ENCODE measurements at places on chromosomes 12 and 14. TPM values are rescaled to one million over a fixed set of nuclear protein-coding genes. Genes with fewer than 3 reads are reported as not detected.

GRCh38 chr14:55347040-55347439 is 64.6 kb downstream of the ATG14 start:
- DNase-seq = no peak

DNA sequence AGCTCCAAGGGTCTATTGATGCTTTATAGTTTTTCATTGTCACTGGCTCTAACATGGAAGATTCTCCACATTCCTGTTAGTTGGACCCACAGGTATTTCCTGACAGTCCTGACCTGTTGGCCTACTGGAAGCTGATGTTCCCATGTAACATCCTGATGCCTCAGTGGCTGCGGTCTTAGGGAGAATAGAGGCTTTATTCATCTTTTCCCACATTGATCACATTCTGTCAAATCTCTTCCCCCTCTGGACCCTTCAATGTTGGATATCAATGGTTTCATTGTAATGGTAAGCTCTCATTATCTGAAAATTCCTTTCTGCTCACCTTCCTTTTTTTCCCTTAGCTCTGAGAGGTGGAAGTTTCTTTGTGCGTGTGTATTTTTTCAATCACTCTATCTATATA is 280.9 kb upstream of the TBX3 start:
- no peak for DNase-seq

DNA sequence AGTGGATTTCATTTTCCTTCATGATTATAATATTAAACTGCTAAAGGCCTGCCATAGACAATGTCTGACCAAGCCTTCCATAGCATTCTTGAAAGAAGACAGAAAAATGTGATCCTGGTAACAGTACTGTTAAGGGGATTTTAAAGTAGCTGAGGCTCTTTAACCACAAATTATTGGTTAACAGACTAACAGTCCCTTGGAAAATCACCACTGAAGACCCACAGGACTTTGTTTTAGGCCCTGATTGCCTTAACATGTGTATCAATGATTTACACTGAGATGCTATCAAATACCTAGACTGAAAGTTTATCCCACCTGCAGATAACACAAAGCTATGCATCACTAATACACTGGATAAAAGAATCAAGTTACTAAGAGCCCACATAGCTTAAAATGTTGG is 6.0 kb downstream of the KRT79 start:
- DNase-seq = no peak

Gene ESPL1
- 4.8 TPM for total RNA-seq

Gene TBX3
- 2.5 TPM for total RNA-seq

Gene EML1
- total RNA-seq = 61.0 TPM

- DNase-seq = no peak
These were observed 194.9 kb upstream of the OR4E1 start for GRCh38 chr14:21868442-21869046.

- no peak for DNase-seq
These were observed 196.6 kb downstream of the EGLN3 start for GRCh38 chr14:33754261-33754660.

DNA sequence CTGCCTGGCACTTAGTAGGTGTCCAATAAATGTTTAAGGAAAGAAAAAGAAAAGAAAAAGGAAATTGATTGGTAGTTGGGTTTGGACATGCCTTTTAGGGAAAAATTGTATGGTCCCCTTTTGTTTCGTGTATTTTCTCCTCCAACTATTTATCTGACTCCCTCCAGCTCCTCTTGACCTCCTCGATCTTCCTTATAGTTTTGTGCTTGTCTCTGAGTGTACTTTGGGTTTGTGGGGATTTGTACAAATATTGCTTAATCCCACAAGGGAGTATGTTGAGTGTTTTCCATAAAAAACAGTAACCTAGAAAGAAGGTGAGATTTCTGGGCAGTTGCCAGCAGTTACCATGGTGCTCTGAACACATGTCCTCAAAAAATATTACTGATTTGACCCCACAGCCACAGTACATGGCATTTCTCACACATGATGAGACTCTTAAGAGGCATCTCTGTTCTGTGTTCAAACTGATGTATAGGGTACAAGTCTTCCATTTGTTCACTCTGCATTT is 15.7 kb downstream of the PLEKHG7 start:
- no peak for DNase-seq

Gene COX8C
- not detected for total RNA-seq

- no peak for DNase-seq
These were observed 96.4 kb downstream of the HECTD4 start for GRCh38 chr12:112285600-112286401.

- no peak for DNase-seq
These were observed 1.4 kb downstream of the HECTD4 start for GRCh38 chr12:112380663-112381405.

DNA sequence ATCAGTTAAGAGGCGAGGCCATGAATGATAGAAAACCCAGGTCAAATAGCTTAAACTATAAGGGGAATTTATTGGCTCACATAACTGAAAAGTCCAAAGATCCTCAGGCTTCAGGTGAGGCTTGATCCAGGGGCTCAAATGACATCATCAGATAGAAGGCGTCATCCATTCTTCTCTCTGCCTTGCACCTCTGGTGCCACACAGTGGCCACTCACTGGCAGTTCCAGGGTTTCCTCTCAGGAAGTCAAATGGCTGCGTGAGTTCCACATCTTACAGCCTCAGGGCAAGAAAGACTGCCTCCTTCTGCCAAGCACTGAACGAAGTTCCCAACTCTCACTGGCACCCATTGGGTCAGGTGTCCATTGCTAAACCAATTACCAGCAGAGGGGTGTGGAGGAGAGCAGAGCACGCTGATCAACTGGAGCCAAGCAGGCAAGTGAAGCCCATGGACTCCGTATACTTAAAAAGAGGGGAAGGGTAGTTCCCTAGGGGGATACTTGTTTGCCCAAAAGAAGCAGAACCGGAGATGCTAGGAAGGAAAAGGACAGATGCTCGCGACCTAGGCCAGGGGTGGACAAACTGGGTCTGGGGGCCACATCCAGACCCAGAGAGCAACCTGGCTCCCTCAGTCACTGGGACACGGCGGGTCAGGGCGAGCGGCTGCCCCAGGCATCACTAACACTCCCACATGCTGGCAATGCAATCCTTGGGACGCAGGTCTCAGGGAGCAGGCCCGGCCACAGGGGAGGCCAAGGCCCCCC is 69.3 kb downstream of the SERPINA3 start:
- DNase-seq = no peak

- DNase-seq = no peak
These were observed 150.2 kb downstream of the SRGAP1 start for GRCh38 chr12:63994704-63995103.

Gene CCDC92
- total RNA-seq = 68.8 TPM

DNA sequence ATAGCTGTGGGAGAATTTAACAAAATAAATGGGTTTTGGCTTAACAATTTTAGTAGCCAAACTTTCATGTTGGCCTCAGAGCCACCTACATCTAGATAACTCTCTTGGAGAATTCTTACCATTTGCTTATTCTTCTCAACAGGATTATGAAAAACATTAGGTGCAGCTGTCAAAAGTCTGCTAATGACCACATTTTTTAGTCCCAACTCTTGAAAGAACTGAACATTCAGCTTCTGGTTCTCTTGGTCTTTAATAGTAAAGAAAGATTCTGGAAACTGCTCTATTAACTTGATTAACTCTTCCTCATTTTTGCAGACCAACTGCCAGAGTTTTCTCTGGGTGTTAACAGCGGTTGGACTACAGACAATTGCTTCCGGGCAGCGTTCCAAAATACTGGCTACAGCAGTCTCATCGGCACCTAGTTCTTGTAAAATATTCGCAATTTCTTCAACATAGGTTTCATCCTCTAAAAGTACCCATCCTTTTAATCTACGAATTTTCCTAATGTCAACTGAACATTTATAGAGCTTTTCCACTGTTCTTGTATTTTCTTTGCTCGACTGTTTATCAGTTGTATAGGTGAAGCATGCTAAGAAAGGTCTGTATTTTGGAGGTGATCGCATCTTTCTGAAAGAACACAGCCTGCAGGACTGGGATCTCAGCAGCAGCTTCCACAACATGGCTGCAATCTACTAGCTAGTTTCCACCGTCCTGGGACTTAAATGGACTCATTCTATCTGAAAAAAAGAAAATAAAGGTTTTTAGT is 8.7 kb downstream of the MTERF2 start:
- no peak for DNase-seq

- no peak for DNase-seq
These were observed 16.0 kb upstream of the RNASE10 start for GRCh38 chr14:20489093-20489994.

- no peak for DNase-seq
These were observed 219.2 kb downstream of the MSRB3 start for GRCh38 chr12:65497660-65498059.

Gene KRT6A
- not detected for total RNA-seq

DNA sequence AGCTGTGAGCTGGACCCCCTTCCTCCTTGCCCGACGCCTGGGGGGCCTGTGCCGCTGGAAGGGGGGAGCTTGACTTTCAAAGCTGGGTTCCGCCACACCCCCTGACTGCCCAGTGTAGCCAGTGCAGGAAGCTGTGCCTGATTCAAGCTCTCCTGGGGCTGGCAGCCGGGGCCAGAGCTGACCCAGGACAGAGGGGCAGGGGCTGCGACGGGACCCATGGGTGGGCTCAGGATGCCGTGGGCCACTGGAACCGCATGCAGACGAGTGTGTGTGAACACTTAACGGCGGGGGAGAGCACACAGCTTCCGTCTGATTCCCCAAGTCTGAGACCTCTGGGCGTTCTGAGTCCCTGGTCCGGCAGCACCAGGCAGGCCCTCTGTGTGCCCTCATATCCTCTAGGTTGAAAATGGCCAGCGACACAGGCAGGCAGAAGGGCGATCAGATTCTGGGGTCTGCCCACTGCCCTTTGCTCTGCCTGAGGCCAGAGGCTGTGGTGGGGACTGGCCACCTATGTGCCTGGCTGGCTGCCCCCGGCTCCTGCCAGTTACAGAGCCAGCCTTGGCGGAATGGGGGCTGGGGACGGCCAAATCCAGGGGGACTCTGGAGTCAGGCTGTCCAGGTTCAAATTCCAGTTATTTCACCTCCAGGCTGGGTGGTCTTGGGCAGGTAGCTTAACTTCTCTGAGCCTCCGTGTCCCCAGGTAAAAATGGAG is 54.0 kb downstream of the CYP46A1 start:
- DNase-seq = peak; percentile 57

Measured in chondrocyte (in vitro differentiated cells).